NCI-H2171 (cell line): ENCODE measurements at places on chromosomes 5 and 9.

- no peak for DNase-seq
Observed at GRCh38 chr5:40505031-40505430, 174.7 kb upstream of the PTGER4 start.

- DNase-seq, result no peak
Observed at GRCh38 chr5:4855036-4855435, 285.1 kb upstream of the ADAMTS16 start.

DNA sequence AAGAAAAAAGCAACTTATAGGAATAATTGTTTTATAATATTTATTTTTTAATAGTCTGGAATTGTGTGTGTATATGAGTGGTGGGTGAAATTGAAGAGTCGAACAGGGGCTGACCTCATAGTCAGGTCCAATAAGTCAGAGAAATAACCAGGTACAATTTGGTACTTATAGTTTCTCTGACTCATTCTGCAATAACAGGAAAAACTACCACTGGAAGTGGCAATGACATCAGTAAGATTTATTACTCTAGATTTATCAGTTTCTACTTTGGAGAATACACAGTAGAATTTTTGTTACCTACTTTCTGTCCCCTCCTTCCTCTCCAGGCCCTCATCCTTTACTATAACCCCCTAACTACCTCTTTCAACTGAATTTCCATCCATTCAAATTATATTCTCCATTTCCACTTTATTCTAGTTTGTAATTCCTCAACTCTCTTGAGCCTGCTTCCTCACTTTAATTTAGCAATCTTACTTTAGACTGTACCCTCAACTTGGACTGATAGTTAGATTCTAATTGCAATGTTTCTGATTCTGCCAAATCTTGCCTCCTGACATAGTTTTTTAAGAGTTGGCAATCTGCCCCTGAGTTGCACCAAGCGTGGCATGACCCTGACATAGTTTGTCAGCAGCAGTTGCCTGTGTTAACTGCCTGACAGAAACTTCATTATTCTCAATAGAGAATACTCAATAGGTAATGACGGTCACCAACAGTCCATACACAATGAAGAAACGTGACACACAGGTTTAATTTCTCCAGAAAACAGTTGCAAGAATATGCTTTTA, 475.3 kb upstream of the RIOK2 start:
- no peak for DNase-seq

- no peak for DNase-seq
Observed at GRCh38 chr5:1462358-1462757, 17.1 kb upstream of the SLC6A3 start.

- no peak for DNase-seq
Observed at GRCh38 chr5:73433272-73433981, 15.2 kb downstream of the FOXD1 start.

- no peak for DNase-seq
Observed at GRCh38 chr9:36872641-36873040, 161.4 kb downstream of the PAX5 start.

GRCh38 chr9:3497857-3498256, 27.9 kb downstream of the RFX3 start:
- DNase-seq, result no peak

GRCh38 chr5:129496421-129496820, 36.3 kb downstream of the ADAMTS19 start:
- no peak for DNase-seq

- no peak for DNase-seq
Observed at GRCh38 chr5:173140769-173141168, 3.6 kb upstream of the BNIP1 start.

DNA sequence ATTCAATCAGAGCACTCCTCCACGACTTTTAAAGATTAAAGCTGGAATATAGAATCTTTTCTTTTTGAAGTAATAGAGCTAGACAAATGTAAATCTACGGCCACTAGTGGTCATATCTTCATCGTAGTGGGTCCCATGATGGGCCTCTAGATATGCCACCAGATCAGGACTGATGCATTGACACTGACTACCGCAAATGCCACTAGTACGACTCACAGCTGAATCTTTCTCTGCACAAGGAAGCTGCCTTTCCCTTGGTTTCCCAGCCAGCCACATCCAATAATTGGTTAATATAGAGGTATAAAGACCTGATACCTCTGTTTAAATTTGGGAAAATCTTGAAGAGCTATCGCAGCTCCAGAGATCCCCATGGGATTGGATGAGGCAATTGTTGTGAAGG, 37.8 kb upstream of the ADRB2 start:
- no peak for DNase-seq

DNA sequence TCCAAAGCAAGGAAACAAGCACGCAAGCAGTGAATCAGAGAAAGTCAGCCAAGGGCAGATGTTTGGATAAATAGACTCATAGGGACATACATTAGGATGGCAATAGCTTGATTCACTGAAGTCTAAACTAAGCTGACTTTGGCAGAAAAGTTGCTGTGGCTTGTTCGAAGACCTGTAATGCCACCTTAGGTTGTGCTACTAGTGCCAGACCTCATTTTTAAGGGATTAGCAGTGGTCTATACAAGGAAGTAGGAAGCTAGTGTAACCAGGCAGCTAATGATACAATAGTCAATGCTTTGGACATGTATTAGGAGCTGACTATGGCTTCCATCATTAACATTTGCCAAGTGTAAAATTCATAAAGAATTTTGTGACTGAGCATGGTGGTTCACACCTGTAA, 63.1 kb downstream of the FCHO2 start:
- no peak for DNase-seq
